Mesenchymal stem cell (in vitro differentiated cells and primary cell): ENCODE measurements at places on chromosomes 1 and 21.
A peak's percentile ranks its signal among the peaks of the same experiment; 100 is the strongest.

GRCh38 chr1:114554577-114554976 lies 26.8 kb downstream of the BCAS2 start:
- DNase-seq, result no peak

GRCh38 chr1:45654540-45655280 lies 30.9 kb upstream of the CCDC17 start:
- no peak for DNase-seq

DNA sequence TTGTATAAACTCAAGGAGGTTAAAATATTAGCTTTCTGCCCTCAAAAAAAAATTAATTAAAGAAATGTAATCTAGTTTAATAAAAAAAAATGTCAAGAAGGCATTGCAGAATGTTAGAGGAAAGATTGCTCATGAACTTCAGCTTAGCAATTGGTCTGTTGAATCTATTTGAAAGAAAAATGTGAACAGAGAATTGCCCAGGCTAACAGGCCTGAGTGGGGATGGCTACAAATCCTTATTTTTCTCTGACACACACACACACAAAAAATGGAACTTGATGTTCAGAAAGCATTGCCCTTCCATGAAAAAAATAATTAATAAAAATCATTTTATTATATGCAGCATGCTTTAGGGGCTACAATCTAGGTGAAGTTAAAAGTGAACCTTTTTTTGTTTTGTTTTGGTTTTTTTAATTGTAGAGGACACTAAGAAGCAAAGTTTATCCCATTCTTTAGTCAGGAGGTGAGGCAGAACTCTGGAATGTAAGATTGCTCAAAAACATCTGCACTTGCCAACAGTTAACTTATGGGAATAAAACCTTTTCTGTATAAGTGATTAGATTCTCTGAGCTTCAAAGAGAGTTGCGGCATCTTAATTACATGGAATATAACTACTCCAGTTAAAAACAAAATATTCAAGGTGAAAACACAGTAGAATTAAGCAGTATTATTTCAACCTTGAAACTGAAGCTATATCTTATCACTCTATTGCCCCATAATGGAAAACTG lies 658.5 kb upstream of the ADGRL2 start:
- peak; percentile 74 for DNase-seq

DNA sequence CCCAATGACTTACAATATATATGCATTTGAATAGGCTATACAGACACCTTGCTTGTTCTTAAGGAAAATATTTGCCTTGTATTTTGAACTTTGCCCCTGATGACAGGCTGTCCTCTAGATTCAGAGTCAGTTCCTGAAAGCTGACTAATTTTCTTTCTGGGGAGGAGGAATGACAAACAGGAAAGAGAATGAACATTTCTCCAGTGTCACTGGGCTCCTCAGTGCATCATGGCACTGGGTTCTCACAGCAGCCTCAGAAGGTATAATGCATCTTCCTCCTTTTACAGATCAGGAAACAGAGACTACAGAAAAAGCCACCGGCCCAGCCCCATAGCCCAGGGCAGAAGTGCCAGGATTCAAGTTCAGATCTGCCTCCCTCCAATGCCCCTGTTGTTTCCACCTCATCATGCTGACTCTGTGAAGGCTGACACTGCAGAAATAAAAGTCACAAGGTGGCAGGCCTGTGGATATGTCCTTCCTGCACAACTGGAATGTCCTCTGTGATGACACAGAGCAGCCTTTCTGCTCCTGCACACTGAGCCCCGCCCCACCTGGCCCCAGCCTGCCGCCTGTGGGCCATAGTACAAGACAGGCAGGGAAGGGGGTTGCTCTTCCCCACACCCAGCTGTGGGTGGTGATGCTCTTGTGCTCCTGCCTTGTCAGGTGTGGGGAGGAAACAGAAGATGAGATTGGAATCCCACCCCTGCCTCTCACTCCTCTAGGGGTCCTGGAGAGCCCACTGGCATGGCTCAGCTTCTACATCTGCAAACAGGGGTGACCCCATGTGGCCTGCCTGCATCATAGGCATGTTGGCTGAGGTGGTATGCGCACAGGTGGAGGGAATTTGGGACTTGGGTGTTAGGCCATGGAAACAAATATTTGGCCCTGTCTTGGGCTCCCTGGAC lies 6.4 kb downstream of the TTC22 start:
- peak; percentile 13 for DNase-seq

DNA sequence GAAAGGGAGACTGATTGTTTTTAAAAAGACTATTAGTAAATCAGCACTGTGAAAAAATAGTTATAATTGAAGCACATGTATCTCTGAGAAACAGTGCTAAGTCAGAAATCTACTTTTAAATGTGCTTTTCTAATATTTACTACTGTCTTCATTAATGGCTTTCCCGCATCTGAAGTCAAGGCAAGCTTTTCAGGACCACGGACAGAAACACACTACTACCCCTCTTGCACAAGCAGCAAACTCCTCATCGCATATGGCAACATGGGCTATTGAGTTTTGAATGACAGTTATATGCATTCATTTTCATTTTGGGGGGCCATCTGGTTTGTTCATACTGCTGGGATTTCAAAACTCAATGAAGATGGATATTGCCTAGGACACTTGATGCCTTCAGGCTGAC lies 433.4 kb upstream of the CAMK1G start:
- DNase-seq, result peak; percentile 55

DNA sequence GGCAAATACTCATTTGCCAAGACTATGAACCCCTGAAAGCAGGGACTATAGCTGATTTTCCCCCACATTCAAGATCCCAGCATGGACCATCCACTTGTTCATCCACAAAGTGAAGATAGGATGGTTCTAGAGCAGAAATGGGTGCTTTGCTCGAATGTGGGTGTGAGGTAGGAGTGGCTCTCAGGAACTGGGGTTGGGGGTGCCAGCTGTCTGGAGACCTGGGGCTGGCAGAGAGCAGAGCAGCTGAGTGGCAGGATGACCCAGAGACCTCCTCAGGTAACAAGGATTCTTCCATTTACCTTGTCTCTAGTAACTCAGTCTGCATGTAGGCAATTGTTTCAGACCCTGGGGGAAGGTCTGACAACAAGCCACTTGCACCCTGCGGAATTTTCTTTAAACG lies 6.0 kb downstream of the S100A9 start:
- DNase-seq, result no peak

DNA sequence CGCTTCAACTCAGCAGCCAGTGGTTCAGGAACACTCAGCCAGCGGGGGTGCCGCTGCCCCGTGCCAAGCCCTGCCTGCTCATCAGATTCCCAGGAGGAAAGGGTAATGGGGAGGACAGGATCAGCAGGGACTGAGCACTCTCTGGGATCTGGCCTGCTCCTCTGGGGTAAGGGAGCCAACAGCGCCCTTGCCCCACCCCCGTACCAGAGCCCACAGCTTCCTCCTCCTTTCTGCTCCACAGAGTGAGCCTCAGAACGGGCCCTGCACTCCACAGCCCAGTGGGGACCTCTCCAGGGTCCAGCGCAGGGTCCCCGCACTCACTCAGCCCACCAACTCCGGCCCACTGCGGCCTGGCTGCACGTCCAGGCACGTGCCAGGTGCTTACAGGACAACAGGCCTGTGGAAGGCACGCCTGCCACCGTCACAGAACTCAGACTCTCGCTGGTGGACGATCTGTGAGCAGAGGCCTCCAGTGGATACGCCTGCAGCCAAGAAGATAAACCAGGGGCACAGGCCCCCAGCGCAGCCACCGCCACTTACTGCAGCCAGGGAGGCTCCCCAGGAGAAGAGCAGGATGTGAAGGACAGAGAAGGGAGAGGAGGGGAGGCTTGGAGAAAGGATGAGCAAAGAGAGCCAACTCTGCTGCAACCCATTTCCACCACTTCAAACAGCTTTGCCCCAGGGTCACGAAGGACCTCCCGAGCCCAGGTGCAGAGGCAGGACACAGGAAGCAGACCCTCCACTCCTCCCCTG lies 2.1 kb downstream of the MEGF6 start:
- DNase-seq, result no peak
